ENCODE measurements at places on chromosomes 5 and 9.

DNA sequence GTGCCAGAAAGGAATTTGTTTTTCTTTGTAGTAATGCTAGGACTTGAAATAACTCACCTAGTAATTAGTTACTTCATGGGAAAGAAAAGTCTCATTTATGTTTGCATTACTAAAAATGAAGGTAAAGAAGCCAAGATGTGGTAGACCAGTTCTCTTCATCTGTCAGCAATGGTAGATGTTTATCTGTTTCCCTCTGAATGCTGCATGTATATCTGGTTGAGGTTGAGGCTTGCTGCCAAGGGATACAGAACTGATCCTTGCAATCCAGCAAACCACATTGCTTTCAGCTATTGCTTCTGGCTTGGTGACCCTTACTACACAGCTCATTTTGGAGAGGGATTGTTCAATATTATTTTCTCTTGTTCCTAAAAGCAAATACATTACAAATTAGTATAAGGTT, 73.6 kb downstream of the ZNF474 start:
- no peak for DNase-seq

GRCh38 chr9:84169240-84169639, 171.3 kb downstream of the SLC28A3 start:
- DNase-seq = no peak

- peak; percentile 42 for DNase-seq
Observed at GRCh38 chr9:72356041-72356582, 8.9 kb downstream of the ZFAND5 start.

- DNase-seq = no peak
Observed at GRCh38 chr5:121156565-121156964, 692.5 kb downstream of the PRR16 start.

GRCh38 chr5:102819634-102820033, 64.5 kb downstream of the PAM start:
- no peak for DNase-seq

- DNase-seq = no peak
Observed at GRCh38 chr5:175691761-175692160, 33.9 kb downstream of the HRH2 start.

- DNase-seq = no peak
Observed at GRCh38 chr5:143347698-143348344, 55.7 kb downstream of the NR3C1 start.

- DNase-seq = no peak
Observed at GRCh38 chr5:6250121-6250520, 128.2 kb downstream of the MED10 start.

- DNase-seq = no peak
Observed at GRCh38 chr5:93208141-93208751, 372.8 kb downstream of the NR2F1-AS1 start.

DNA sequence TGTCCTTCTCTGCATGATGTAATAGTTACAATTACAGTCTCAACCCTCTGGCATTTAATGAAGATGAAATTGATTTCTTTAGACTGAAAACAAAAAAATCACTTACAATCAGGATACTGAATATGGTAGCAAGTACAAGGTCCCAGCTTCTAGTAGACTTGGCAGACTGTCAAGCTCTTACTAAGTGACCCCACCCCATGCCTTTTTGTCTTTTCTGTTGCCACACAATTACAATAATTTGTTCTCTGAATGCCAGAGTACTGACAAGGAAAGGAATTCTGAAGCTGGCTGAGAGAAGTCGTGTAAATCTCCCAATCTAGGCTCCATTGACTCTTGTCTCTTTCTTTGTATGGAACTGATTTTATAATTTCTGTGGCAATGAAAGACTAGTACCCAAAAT, 154.2 kb downstream of the TMC1 start:
- DNase-seq = no peak

- no peak for DNase-seq
Observed at GRCh38 chr5:66021585-66021984, 95.2 kb downstream of the ERBIN start.

GRCh38 chr9:27665136-27665535, 91.9 kb upstream of the C9orf72 start:
- no peak for DNase-seq
